ENCODE measurements at places on chromosomes 6 and 20.
A peak's percentile ranks its signal among the peaks of the same experiment; 100 is the strongest.

GRCh38 chr6:17584241-17584803 lies 15.8 kb upstream of the FAM8A1 start:
- DNase-seq = peak; percentile 90

DNA sequence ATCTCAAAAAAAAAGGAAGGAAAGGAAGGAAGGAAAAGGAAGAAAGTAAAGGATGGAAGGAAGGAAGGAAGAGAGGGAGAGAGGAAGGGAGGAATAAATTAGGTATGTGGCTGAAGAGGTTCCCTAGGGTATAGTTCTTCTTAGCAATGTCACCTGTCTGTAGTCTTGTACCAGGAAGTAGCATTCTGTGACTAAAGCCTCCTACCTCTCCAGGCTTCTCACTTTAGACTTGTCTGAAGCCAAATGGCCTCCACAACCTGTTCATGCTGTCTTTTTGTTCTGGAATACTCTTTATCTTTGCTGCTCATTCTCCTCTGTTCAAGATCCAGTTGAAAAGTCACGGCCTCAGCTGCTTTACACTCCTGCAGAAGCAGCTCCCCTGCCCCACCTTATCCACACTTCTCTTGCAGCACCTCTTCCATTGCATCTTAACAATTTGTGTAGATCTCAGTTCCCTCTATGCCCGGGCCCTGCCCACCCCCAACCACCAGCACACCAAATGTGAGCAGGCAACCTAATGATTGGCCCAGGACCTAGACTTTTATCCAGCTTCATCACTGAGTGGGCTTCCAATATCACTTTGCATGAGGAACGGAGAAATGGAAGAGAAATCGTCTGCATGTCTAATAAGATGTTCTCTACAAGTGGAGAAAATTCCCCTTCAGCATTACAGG lies 19.1 kb downstream of the GCNT2 start:
- DNase-seq = no peak

DNA sequence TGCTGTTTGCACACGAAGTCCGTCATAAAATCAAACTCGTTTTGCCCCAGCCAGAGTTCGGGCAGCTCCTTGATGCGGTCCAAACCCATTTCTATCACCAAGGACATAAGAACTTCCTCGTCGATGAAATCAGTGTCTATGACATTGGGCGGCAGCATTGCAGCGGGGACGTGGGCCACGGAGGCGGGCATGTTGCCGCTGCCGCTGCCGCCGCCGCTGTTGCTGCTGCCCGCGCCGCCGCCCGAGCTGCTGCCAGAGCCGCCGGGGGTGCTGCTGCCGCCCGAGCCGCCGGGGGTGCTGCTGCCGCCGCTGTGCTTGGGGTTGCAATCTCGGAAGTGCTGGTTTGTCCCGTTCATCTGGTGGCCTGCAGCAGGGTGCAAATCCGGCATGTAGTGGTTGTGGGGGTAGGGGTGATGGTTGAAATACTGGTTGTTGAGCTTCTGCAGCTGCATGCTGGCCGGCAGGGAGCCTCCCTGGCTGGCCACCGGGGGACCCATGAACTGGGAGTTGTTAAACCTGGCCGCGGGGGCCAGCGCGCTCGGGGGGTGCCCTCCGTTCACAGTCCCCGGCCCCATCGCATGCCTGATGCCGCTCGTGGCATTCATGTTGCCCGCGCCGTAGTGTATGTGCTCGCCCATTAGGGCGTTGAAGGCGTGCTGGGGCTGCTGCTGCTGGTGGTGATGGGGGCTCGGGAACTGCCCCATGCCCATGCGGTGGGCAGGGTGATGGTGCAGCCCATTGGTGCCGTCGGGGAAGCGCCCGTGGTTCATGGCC lies 1.1 kb downstream of the CITED2 start:
- peak; percentile 50 for DNase-seq

GRCh38 chr6:3250231-3250675 lies 8.5 kb upstream of the PSMG4 start:
- DNase-seq = no peak
